ENCODE measurements at places on chromosomes 12 and 14. TPM values are rescaled to one million over a fixed set of nuclear protein-coding genes. Genes with fewer than 3 reads are reported as not detected.

DNA sequence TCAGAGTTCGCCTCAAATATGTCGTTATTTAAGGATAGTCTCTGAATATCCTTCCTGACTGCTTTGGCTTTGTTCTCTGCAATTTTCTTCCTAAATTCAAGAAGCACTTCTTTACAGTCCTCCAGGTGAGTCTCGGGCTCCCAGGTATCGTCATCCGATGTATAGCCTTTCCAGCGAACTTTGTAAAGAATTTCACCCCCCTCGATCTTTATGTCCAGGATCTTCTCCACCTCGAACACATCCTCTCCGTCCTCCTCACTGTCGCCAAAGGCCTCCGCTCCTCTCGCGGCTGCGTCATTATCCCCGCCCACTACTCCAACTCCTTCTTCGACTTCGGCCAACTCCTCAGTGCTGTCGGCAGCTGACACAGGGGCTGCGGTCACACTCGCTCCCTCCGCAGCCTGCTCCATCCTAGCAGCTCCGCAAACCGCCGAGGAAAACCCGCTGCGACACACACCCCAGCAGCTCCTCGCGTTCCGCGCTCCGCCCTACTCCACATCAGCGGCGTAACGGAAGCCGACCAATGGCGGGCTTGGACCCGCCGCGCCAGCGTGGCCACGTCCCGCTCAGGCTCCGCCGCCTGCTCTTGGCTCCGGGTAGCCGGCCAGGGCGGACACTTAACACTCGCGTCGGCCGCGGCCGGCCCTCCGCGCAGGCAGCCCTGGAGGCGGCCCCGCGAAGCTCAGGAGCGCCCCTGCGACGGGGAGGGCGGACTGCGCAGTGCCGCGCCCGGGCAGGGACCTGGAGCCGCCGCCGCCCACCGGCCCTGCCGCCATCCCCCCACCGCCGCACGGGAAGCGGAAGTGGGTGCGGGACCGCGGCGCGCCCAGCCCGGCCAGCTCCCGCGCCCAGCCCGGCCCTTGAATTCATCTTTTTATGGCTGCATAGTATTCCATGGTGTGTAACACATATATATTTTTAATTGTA lies 4.1 kb downstream of the CD163L1 start:
- DNase-seq: peak; percentile 81

- DNase-seq: no peak
These were observed 38.7 kb upstream of the SYCP3 start for GRCh38 chr12:101777978-101778377.

GRCh38 chr14:69648480-69649451 lies 37.4 kb downstream of the SUSD6 start:
- no peak for DNase-seq

GRCh38 chr12:66072135-66072534 lies 58.4 kb downstream of the LLPH start:
- DNase-seq: no peak

DNA sequence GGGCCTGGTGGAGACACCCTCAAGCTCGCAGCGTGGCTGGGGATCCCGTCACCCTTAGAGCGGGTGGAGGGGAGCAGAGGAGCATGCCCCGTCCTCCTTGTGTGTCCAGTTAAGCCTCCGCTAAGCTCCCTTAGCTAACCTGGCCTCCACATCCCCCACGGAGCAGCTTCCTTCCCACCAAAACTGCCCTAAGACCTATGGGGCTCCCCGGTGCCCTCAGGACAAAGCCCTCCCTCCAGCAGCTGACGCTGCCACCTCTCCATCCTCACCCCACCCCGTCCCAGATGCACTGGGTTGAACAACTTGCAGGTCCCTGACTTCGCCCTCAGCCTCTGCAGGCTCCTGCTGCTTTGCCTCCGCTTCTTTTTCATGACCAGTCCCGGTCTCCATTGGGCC lies 4.0 kb downstream of the AHNAK2 start:
- DNase-seq: peak; percentile 67

DNA sequence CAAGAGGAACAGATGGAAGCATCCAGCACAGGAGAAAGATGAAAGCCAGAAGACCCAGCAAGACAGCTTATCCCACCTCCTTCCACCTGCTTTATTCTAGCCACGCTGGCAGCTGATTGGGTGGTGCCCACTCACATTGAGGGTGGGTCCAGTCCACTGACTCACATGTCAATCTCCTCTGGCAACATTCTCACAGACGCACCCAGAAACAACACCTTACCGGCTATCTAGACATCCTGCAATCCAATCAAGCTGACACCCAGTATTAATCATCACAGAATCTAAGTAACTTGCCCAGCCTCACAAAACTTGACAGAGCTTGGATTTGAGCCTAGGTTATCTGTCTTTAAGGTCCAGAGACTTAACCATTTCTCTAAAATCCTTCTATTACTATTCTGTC lies 208.9 kb downstream of the PAH start:
- no peak for DNase-seq

DNA sequence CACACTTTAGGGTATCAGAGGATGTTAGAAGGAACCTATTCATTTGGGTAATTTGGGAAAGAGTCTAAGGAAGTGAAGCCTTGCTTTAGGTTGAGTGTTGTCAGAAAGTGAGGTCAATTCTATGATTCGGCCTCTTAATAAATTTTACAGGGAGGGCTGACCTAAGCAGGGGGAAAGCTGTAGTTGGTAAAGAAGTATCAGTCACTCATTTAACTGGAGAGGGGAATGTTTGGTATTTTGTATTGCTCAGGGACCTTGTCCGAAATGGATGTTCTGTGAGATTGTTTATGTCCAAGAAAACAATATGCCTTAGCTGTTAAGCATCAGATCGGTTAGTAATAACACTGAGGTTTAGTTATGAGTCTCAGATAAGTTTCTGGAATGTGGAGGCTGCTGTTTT lies 7.3 kb downstream of the CAND1 start:
- no peak for DNase-seq

DNA sequence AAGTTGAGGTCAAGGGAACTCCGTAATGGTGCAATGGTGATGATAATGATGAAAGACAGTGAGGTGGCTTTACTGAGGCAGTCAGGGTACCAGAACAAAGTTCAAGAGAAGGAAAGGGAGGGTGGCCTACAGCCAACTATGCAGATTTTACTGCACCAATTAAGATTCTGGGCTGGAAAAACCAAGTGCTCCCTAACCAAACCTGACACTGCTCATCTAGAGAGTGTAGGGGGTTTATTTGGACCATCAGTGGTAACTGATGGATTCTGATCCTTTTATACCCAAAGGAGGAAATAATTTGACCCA lies 387 bp downstream of the LRRC9 start:
- no peak for DNase-seq

DNA sequence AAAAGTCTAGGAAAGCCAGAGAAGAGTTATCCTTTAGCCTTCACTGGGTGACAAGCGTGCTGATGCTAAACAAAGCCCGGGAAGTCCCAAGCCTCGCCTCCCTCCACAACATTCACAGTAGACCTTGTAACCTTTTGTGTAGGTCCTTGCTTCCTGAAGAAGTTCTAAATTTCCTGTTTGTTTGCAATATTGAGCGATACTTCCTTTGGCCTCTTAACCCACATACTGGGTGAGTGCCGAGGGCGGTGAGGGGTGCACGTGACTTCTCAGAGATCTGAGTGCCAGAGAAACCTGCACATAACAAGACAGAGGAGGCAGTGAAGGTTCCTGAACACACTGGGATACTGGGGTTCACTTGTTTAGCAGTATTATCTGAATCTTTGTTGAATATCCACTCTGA lies 134.3 kb downstream of the PLXNC1 start:
- DNase-seq: peak; percentile 90

DNA sequence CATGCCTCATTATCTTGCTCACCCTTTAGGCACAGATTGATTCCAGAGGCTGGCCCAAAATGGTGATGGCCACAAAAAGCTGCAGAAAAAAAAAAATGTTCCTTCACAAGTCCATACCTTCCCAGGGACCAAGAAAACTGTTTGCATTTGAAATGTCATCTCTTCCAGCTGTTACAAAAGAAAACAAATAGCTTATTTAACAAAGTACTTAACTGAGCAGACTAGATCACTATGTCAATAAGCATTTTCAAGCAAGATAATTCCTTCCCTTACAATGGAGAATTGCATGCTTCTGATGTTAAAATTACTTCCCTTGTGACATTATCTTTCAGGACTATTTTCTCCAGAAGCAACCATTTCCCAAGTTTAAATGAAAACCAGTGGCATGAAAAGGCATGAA lies 377.9 kb upstream of the KITLG start:
- DNase-seq: no peak

Gene TAS2R14
- total RNA-seq: 10.3 TPM

DNA sequence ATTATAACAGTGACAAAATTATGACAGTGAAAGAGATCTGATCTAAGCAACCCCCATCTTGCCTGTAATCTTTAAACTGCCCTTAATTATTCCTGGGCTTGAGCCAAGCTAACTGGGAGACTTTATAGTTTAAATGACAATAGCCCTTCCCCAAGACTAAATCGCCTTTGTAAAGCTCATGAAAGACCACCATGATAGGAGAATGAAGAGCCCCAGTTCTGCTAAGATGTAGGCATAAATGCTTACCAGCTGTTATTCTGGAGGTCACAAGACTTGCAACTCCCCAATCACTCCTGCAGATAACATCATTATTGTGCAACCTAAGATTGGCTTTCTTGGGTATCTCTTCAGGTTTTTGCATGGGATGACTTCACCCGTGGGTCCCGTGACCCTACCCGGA lies 599.7 kb downstream of the KCNH5 start:
- no peak for DNase-seq

Gene FAM181A
- not detected for total RNA-seq

- no peak for DNase-seq
These were observed 30.5 kb upstream of the GPATCH2L start for GRCh38 chr14:76121089-76121748.

DNA sequence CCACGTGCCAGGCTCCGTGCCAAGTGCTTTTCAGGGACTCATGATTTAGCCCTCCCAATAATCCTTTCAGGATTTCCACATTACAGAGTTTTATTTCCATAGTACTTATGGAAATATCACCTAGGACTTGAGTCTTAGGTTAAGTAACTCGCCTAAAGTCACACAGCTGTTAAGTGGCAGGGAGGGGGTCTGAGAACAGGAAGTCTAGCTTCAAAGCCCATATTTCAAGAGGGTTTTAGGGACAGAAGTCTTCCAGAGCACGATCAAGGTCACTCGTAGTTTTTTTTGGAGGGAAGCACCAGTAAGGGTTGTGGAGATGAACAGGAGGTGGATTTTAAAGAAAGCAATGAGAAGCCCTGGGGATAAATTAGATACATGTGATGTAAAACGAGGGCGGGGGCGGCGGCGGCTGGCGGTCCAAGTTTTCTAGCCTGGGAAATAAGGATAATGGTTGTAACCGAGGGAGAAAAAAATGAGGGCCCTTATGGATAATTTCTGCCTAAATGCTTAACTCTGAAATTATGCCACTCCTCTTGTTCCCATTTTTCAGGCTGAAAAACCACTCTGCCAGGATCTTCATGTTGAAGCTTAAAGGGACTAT lies 192.6 kb upstream of the FOXN3 start:
- no peak for DNase-seq

DNA sequence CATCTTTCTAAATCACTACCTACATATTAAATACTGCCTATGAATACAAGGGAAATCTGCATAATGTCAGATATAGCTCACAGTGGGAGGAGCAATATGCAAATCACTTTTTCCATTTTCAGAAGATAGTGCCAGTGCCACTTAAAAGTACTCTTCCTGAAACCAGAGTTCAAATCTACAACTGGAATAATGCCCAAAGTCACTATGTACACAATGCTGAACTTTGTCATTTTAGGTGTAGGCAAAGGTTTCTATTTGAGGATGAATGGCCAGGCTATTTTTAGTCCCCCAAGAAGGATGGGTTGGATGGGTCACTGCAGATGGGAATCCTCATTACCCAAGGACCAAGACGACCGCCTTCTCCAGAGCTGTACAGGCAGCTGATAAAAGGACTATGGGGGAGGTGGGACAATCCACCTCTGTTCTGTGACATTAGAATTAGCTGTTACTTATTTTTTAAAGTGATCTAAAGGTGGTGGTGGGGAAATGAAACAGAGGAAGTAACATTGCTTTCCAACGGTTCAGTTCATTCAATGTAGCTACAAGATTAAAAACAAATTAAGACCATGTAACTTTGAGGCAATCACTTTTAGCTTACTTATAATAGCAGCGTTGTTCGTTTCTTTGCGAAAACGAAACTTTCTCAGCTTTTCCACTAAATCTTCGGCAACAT lies 5.6 kb downstream of the GMFB start:
- no peak for DNase-seq

- peak; percentile 84 for DNase-seq
These were observed 30.9 kb upstream of the EMP1 start for GRCh38 chr12:13165617-13166041.

- DNase-seq: no peak
These were observed 93.1 kb downstream of the RMST start for GRCh38 chr12:97555547-97556187.

Gene ABCC9
- 11.4 TPM for total RNA-seq

- DNase-seq: no peak
These were observed 27.1 kb downstream of the AACS start for GRCh38 chr12:125092108-125092871.

DNA sequence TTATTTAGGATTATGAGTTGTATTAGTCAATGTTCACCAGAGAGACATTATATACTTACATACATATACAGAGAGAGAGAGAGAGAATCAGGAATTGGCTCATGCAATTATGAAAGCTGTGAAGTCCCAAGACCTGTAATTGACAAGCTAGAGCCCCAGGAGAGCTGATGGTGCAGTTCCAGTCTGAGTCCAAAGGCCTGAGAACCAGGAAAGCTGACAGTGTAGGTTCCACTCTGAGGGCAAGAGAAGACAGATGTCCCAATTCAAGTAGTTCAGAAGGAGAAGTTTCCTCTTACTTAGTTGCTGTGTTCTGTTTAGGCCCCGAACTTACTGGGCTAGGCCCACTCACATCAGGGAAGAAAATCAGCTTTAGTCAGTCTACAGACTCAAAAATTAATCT lies 76.4 kb upstream of the FICD start:
- DNase-seq: no peak

- no peak for DNase-seq
These were observed 12.3 kb downstream of the CLEC2B start for GRCh38 chr12:9856894-9857293.

Gene CLEC6A
- total RNA-seq: 0.20 TPM

Gene AQP6
- total RNA-seq: not detected

Gene LMNTD1
- not detected for total RNA-seq

Gene HVCN1
- 55.3 TPM for total RNA-seq
